Right ventricle myocardium superior (tissue), 1 donor: ENCODE measurements at places on chromosomes 3 and 15. TPM values are rescaled to one million over a fixed set of nuclear protein-coding genes. Genes with fewer than 3 reads are reported as not detected.

GRCh38 chr3:22980346-22980745, 222.8 kb upstream of the UBE2E2 start:
- no peak for DNase-seq

The CD80 gene
- not detected for total RNA-seq

The TRIM42 gene
- not detected for total RNA-seq

DNA sequence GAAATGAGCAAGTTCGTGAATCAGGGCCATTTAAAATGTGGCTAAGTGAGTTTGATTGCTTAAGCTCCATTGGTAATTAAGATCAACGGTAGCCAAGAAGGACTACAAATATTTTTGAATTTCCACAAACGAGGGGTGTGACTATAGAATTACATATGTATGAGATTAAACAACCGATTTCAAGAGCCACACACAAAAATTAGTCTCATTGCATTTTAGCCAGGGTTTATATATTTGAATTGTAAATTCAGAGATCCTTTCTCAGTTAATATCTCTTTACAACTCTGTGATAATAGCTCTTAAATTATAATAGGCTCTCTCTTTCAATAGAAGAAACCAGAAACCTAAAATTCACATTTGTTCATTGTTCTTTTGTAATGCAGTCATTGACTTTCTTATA, 325.6 kb upstream of the ICE2 start:
- DNase-seq, result no peak

DNA sequence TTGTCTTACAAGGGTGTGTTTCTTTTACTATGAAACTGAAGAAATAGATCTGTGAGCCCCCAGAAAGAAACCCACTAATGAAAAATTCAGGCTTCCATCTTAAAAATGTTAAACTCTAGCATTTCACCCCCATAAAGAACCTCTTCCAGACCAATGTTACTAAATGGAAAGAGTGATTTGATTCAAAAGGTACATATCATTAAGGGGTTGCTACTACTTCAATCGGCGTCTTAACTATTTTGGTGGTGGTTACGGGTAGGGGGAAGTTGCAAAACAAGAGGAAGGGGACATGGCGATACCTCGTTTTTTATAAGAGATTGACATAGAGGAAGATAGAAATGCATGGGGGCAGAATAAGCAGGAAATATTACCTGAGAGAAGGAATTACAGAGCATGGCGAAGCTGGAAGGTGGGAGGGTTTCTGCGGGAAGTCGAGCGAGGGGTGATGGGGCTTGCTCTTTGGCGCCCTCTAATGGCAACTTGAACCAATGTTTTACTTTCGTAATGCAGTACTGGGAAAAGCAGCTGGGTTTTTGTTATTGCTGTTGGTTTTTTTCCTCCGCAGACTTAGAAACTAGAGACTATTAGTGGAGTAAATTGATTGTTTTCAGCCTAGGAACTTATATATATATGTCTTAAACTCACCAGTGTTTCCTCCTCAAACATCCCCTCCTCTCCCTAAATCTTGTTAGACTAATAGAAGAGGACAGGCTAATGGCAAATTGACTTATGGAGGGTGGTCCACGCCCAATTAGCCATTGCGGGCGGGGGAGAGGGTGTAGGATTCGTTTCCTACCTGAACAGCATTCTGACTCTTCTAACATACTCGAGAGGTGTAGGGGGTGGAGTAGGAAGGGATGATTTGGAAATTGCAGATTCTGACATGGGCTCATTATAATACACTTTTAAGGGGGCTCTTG, 11.3 kb upstream of the SOX2 start:
- no peak for DNase-seq

GRCh38 chr15:78808550-78808949, 2.7 kb downstream of the ADAMTS7 start:
- peak; percentile 52 for DNase-seq

The LMOD3 gene
- 148 TPM for total RNA-seq

DNA sequence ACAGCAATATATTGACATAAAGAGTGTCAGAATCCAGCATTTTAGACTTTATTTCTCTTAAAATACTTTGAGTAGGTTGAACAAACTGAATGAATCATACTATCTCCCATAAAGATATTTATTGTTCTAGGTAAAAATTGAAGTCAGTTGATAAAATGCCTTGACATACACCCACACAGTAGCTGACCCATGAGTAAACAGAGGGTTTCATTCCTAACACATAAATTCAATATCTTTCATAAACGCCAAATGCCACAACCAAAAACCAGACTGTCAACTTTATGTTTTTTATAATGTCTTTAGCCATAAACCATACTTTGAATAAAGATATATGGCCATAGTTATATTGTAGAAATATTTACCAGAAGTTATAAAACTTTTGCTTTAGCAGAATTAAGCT, 742.4 kb downstream of the NAALADL2 start:
- DNase-seq, result no peak

DNA sequence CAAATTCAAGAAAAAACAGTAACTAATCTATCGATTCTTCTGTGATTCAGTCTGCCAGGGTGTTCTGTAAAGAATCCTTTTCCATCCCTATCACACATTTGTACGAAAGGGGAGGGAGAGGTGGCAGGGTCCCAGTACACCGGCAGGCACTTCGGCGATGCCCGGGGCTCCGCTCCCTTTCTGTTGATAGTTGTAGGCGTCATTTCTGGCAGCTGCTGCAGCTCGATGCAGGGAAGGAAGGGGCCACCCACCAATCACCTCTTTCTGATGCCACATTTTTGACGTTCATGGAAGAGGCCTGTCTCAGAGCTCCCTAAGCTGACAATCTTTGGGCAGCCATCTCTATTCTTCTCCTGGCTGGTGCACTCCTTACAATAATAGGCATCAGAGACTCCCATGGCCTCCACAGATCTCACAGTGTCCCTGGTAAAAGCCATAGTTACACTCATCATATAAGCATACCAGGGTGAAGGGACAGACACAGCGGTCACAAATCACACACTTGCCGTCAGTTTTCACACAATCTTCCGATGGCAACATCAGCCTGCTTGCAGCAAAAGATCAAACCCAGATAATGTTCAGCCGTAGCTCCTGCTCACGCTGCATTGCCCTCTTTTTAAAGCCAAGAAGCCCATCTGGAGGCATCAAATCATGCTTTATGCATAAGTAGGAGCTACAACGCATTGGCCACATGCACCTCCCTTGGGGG, 60.8 kb upstream of the ZBTB38 start:
- no peak for DNase-seq

DNA sequence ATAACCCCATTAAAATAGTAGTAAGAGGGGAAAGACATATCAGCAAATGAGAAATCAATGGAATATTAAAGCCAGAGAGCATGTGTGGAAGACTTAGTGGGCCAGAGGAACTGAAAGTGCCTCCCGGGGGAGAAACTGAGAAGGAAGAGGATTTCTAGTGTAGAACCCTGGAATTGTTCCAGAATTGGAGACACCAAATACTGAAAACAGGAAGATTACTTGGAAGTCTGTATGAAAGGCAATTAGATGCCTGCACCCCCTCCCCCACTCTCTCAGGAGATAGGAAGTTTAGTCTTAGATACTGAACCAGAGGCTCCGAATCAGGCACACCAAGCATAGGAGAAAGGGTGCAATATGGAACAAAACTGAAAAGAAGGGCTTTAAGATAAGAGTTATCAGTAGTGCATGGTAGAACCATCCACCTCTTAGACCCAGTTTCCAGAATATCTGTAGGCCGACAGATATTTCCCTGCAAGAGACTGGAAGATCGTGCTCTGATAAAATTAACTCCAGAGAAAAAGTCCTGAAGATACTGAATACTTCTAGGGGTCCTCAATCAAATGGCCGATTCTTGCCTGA, 32.4 kb downstream of the KLHL18 start:
- peak; percentile 49 for DNase-seq

The MYO5C gene
- total RNA-seq, result 2.3 TPM

GRCh38 chr3:187792521-187792920, 47.3 kb upstream of the BCL6 start:
- DNase-seq, result no peak

DNA sequence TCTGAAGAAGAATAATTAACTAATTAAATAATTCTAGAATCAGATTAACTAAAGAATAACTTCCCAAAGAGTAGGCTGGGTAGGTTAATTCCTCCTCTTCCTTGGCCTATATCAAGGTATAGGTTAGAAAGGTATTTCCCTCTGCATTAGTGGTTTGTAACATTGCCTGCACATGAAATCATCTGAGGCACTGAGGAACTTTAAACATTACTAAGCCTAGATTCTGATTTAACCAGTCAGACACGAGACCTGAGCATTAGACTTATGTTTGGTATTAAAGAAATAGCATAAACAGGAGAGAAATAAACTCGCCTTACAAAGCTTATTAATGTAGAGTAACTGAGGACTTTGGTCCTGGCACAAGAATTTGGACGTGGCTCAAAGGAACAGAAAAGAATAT, 84.2 kb downstream of the FGF7 start:
- no peak for DNase-seq

- no peak for DNase-seq
Observed at GRCh38 chr3:8565376-8565775, 63.8 kb downstream of the LMCD1 start.

The DGKG gene
- 30.8 TPM for total RNA-seq

DNA sequence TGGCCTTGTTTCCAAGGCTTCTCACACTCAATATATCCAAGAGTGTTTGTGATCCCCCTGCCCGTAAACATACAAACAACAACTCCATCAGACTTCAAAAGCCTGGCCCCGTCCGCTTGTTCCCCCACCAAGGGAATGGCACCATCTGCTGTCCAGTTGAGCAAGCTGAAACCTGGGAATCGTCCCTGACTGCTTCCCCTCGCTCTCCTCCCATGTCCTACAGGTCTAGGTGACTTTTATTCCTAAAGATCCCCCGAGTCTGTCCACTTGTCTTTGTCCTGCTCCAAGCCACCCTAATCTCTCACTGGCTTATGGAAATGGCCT, 27.9 kb upstream of the FAM174B start:
- DNase-seq, result peak; percentile 52

The SNRPN gene
- 417 TPM for total RNA-seq

GRCh38 chr3:50189274-50189673, 2.1 kb upstream of the GNAT1 start:
- DNase-seq, result peak; percentile 82
